NCI-H1105 treated with DMSO at 0.1 percent for 48 hours (cell line): ENCODE measurements at places on chromosomes 1 and 21.

DNA sequence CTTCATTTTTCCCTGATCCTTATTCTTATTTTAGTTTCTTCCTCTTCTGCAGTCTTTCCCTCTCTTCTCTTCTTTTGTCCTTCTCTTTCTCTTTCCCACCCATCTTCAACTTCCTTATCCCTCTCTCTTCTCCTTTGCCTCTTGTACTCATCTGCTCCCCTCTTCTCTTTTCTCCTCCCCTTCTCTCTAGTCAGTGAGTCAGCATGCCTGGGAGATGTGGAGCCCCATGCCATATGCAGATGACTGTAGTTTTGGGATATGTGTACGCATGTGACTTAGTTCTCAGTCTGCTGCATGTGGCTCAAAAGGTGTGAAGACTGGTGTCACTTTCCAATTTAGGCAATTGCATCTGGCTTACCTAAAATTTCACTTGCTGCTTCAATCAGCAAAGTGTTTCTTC, 10.4 kb downstream of the DNAJC6 start:
- DNase-seq, result no peak

DNA sequence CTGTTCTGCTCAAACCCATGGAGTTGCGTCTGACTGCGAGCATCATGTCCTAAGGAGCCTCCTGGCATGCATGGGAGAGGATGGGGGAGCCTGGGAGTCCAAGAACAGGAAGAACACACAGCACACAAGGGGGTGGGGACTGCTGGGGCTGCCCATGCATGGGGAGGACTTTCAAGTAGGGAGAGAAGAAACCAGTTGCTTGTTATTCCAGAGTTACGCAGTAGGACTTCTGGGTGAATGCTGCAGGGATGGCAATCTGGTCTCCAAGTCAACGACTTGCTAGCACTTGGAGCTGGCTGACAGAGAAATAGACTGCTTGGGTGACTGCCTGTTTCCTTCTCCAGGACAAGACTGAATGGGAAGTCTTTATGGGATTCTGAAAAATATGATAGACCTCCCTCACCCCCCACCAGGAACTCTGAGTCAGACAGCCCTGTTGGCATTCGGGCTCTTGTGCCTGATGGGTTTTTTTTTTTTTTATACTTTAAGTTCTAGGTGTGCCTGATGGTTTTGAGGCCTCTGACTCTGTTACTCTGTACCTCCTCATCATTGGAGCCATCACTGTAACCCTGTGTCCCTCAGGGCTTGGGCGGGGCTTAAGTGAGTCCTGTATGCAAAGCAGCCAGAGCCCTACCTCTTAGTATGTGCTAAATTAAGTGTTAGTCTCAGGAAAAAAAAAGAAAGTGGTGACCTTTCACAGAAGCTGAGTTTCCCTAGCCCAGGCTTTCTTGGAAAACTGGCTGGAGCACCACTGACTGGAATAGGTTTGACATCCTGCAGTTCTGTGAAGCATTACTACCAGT, 30.3 kb downstream of the MAP3K21 start:
- DNase-seq, result no peak

GRCh38 chr1:81549588-81550127, 251.1 kb upstream of the ADGRL2 start:
- peak; percentile 61 for DNase-seq

GRCh38 chr1:208031316-208031931, 120.5 kb upstream of the CD34 start:
- DNase-seq, result no peak

- no peak for DNase-seq
Observed at GRCh38 chr1:171623651-171624331, 1.7 kb downstream of the MYOCOS start.

DNA sequence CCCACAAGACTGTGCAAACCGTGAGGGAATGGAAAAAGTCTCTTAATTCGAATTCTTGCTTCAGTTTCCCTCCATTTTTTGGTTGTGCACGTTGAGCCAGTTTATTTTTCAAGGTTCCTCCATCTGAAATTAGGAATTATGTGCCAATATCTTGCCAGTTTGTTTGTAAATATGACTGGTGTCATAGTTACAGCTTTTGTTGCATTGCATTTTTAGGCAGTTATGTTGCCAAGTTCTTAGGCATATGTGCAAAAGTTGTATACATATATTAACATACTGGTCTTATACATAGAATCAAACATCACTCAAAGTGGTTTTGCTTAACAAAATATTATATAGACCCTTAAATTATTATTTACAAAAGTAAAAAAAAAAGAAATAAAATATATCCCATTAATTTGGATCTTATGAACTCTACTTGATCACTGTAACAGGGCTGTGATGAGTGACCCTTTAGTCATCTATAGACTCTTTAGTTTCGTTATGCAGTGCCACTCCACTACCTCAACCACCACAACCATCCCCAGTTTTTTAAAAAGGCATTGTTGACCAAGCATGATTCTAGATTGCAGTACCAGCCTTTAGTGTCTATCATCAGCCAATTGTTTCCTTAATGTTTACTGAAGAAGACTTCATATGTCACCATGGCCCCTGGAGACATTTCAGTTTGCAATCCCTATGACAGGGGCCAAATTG, 20.9 kb upstream of the DYNLT5 start:
- DNase-seq, result no peak

DNA sequence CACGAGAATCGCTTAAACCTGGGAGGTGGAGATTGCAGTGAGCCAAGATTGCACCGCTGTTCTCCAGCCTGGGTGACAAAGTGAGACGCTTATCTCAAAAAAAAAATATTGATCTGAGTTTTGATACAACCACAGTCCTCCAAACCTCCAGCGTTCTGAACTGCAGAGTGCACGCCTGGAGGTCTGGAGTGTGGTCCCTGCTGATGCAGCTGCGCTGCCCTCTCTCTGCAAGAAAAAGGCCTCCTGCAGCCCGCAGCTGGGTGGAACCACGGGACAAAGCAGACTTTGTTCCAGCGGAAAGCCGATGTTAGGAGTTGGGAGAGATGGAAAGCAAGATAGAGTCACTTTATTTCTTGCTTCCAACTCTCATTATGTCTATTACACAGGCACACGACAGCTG, 144.9 kb upstream of the SOD1 start:
- no peak for DNase-seq

GRCh38 chr1:11753555-11754208, 8.3 kb upstream of the C1orf167 start:
- no peak for DNase-seq

GRCh38 chr1:4172644-4173599, 272.9 kb upstream of the C1orf174 start:
- no peak for DNase-seq

- no peak for DNase-seq
Observed at GRCh38 chr1:185916861-185917260, 182.7 kb downstream of the HMCN1 start.

- no peak for DNase-seq
Observed at GRCh38 chr1:214976665-214977064, 105.9 kb upstream of the KCNK2 start.
